ENCODE measurements at places on chromosomes 6 and 20.

DNA sequence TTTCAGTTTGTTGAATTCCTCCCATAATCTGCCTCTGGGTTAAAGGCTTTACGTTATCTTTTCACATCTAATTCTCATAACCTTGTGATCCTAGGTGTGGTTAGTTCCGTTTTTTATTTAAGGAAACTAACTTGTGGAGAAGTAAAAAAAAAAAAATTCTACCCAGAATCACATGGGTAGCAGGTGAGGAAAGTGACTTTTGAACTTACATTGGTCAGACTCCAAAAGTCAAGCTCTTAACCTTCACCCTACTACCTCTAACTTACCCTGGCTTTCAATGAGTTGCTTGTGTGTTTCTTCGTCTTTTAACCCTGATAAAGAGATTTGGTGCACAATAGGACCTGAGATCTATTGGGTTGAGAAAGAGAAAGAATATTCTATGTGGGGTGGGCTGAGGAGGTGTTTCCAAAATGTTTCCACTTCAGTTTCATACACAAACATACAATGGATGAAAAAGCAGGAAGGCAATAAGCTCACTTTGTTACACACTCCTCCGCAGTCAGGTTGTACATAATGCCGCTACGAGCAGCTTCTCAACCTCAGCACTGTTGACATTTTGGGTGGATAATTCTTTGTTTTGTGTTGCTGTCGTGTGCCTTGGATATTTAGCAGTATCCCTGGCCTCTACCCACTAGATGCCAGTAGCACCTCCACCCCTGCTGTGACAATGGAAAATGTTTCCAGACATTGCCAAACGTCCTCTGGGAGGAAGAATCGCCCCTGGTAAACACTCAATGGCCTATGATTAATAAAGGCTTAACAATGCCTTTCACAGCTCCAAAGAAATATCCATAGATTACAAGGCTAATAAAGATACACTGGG is 193.0 kb upstream of the ZNF217 start:
- DNase-seq: no peak

- no peak for DNase-seq
Observed at GRCh38 chr20:37205794-37206193, 26.4 kb upstream of the MROH8 start.

- no peak for DNase-seq
Observed at GRCh38 chr6:16585805-16586204, 175.5 kb downstream of the ATXN1 start.

DNA sequence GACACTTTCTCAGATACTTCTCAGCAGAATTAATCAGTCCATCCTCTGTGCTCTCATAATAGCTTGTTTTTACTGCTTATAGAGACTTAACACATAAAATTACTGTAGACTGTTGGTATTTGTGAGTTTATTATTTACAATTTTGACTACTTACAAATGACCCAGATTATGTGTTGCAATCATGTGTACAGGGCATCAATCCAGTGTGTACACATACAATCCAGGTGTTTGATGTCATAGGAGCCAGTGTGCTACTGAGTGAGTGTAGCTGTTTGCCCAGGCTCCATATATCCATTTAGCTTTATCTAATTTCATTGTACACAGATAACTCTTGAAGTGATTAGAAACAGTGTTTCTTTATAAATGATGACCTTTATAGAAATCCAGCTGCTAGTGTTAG is 31.3 kb downstream of the TRMT11 start:
- no peak for DNase-seq

GRCh38 chr20:11850901-11851300 is 66.8 kb upstream of the BTBD3 start:
- no peak for DNase-seq

- no peak for DNase-seq
Observed at GRCh38 chr20:17161673-17162481, 65.0 kb upstream of the PCSK2 start.

- no peak for DNase-seq
Observed at GRCh38 chr6:170284126-170284773, 6.6 kb downstream of the DLL1 start.

DNA sequence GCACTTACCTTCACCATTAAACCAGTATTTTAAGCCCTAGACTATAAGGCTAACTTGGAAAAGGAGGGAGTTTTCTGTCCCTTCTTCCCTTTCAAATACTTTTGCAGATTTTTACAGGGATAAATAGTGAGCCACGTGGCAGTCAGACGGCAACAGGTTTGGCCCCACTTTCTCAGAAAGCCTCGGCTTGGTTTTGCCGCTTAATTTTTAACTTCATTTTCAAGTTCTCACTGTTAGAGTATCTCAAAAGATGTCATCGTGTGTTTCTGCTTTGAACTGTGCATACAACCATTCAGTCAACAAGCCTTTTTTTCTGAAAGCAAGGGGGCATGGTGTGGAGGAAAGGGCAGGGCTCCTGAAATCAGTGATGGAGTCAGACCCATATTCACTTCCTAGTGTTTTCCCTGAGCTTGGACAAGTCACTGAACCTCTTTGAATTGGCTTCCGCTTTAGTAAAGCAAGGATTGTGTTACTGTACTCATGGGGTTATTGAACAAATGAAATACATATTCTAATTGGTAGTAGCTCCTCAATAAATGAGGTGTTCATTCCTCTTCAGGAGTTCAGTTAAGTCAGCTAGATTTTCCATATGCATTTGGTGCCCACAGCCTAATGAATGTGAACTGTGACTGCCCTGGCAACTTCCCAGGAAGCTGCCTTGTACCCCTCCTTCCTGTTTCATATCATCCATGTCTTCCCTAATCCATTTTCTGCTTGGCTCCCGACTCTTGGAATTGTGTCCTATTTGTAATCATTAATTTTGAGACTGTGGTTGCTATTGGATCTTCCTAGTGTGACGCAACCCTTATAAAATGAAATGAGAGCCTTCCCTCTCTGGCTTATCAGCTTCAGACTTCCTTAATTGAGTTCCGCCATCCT is at the start of gene SLC17A2:
SLC17A2 (minus strand) TSS at position 160 of the 879 bp plus-strand sequence. CDS start 4,895 bp downstream, outside the sequence.
- DNase-seq: no peak

DNA sequence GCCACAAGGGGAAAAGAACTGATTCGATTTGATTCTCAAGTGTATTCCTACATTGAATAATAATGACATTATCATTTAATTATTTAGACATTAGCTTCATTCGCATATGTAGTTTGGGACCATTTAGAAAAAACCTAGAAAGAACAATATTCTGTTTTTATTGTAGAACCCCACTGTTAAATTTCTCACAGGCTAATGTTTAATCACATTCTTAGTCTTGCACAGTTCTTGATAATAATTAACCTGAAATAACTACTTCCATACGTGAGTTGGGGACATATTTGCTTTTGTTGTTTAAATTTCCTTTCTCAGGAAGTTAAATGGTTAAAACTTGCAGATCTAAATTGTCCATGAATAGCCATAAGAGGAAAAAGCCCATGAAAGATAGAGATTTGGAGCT is 275.2 kb downstream of the TFAP2B start:
- DNase-seq: no peak

DNA sequence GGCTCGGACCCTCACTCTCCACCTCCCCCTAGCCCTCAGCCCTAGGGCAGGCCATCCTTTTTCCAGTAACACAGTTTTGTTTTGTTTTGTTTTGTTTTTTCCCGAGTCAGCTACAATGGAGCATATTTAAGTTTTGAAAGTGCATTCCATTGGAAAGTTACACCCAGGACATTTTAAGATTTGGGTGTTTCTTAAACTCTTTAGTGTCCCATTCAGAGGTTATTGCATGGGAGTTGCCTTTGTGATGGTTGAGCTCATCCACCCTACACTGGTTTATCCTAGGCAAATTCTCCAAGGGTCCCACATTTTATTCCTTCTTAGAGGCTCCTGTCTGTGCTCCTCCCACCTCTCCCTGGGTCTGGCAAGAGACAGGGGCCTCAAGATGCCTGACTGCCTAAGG is 58.9 kb downstream of the THBS2 start:
- no peak for DNase-seq

DNA sequence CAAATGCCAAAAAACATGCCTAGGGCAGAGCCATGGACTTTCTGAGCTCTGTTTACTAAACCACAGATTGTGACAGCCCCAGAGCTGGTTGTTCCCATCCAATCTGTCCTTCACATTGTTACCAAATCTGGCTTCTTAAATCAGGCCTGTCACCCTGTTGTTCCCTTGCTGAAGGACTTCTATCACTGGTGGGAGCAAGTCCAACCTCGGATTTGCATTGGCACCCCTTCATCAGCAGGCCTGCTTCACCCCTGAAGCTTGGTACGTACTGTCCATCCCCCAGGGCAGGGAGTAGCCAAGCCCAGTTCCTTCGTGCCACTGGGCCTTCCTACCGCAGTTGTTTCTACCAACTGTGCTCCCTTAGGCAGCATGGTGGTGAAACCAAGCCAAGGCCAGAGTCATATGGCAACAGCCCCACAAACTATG is 357.3 kb upstream of the JARID2 start:
- DNase-seq: no peak

DNA sequence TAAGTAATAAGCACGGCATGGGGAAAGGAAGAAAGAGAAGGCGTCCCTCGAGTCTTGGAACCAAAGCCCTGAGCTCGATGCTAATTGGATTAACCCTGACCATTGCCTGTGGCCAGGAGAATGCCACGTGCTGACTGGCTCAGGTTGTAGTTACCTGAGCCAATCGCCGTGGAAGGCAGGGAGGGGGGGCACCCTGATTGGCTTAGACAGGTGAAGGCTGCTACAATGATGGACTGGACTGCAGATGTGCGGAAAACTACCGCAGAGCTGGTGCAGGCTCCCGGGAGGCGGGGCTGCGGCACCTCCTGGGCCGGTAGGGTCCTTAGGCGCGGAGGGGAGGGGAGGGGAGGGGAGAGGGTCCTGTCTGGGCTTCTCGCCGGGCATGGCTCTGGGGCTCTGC is 121.3 kb downstream of the TFAP2C start:
- DNase-seq: no peak

DNA sequence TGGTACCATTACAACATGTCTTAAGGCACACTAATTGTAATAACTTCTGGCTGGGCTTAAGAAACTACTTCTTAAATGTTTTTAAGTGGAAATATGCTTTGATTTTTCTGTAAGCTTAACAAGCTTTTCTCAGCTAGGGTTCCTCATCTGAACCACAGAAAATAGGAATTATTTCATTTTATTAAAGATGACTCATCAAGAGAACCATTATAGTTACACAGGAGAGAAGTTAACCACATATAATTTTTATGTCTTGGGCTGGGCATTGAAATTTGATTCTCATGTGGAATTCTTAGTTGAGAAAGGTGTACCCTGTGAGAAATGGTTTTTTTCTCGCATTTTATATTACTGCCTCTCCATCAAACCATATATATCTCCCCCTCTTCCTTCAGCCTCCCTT is 75.1 kb downstream of the QKI start:
- no peak for DNase-seq

- no peak for DNase-seq
Observed at GRCh38 chr20:10646886-10647420, 26.8 kb downstream of the JAG1 start.

DNA sequence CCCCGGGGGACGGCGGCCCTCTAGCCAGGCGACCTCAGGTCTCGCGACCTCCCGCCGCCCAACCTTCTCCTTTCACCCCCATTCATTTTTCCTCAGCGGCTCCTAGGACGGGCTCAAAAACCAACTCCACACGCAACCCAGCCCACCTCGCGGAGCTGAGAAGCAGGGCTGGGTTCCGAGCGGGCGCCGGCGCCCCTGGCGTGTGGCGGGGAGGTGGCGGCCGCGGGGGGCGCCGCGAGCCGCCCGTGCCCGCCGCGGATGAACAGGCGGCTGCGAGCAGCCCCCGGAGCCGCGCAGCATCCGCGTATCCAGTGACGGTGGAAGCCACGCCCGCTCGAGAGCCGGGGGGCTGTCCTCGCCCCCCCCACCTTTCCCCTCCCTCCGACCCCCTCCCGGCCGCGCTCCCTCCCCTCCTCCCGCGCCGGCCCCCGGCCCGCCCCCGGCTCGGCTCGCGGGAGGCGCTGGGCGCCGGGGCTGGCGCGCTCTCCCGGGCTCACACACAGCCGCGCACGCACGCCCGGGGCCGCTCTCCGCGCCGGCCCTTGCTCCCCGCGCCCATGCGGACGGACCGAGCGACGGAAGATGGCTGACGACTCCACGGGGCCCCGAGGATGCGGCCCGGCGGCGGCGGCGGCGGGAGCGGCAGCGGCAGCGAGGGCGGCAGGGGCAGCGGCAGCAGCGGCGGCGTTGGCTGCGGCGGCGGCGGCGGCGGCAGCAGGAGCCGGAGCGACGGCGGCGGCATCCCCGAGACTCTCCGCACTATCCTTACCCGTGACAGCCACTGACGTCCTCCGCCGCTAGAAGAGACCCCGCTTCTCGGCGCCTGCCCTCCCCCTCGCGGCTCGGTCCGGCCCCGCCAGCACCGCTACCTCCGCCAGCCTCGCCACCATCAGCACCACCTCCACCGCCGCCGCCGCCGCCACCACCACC is at the start of gene SOBP:
SOBP (plus strand) TSS at position 482 of the 930 bp plus-strand sequence. CDS start 500 bp downstream, outside the sequence.
- DNase-seq: peak; percentile 13
